AML-193 (cell line): ENCODE measurements at places on chromosomes 3 and 15.

GRCh38 chr3:148289159-148289558 is 408.5 kb upstream of the AGTR1 start:
- no peak for DNase-seq

GRCh38 chr3:194323785-194324735 is 27.1 kb downstream of the CPN2 start:
- DNase-seq: no peak

DNA sequence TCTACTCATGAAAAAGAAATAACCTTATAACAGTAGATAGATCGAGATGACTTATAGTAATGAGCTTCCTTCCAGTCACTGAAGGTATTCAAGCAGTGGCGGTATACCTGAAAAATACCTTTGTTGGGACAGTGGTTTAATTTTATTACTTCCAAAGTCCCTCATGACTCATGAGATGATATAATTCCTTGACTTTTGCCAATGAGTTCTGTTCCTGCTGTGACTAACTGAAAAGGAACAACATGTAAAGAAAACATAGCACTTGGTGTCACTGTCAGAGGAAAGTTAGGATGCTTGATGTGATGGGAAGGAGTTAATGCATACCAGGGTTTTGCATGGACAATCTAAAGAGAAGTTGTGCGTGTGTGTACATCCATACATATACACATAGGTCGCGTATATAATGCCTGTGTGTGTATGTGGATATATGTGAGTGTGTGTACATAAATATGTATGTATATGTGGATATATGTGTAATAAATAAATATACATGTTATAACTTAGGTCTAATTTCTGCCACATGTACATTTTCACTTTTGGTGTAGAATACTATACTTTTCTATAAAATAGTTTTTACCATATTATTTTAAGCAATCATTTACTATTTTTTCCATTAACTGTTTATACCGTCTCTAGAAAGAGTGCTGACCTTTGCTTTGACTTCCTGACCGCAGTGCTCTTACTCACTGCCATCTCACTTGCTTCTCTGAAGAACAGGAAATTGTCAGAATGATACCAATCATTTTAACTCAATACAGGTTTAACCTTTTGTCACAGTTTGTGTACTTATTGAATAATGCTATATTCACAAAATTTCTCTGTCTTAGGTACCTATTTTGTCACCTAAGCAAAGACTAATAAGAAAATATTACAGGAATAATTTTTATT is 12.6 kb upstream of the PAK2 start:
- no peak for DNase-seq

DNA sequence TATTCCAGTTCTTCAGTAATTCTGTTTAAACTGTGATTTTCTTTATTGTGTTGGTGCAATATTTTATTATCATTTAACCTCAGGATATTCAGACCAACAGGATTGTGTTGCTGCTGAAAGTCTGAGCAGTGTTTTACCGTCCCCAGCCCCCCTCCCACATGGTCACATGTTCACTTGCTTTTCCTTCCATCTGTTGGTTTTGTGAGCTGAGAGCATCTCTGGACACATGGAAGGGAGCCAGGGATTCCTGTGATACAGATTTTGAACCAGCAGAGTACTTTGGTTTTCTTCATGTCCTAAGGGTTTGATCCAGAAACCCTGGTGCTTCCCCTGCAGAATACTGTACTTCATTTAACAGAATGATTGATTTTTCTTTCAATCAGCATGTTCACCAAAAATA is 11.9 kb downstream of the ARRDC4 start:
- no peak for DNase-seq

GRCh38 chr3:172803489-172803888 is 53.0 kb downstream of the ECT2 start:
- DNase-seq: no peak
